ENCODE measurements at places on chromosomes 7 and 10.

DNA sequence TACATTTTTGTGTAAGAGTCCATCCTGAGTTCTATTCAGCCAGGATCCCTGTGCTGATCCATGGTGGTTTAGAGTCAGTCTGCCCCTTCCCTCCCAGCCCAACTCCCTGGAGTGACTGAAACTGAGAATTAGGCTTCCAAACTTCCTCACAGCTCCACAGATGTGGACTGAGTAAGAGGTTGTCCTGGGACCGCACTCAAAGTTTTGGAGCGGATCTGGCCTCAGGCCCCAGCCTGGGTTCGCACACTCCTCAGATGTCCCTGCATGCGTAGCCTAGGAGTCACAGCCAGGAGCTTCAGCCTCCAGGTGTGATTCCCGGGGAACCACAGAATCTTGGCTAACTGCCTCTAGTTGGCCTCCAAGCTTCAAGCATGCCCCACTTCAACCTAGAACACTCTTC is 218.1 kb downstream of the C7orf25 start:
- no peaks in the 10 kb centered on the region for H3K27me3 ChIP-seq
- H3K36me3 ChIP-seq, result no peaks in the 10 kb centered on the region
- no peak for DNase-seq
- no peak overlapping the region for H3K27ac ChIP-seq
- no peaks in the 10 kb centered on the region for H3K4me1 ChIP-seq

DNA sequence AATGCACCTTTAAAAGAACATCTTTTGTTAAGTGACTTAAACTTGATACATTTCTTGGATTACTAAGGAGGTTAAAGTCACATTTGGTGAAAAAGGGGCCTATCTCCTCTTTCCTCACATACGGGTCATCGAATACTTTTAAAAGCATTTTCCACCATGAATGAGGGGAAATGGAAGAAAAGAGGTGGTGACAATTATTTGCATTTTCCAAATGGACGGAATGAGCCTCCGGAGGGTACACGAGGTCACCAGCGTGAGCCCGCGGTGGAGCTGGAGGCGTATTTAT is 1.0 kb upstream of the BMPR1A start:
- H3K4me1 ChIP-seq, result peaks cover 17% of the 10 kb centered on the region
- peak overlapping the region; percentile 82 for H3K27ac ChIP-seq
- no peaks in the 10 kb centered on the region for H3K36me3 ChIP-seq

- H3K27me3 ChIP-seq, result no peaks in the 10 kb centered on the region
- H3K36me3 ChIP-seq, result peaks cover 20% of the 10 kb centered on the region
- no peaks in the 10 kb centered on the region for H3K4me1 ChIP-seq
- no peak overlapping the region for H3K27ac ChIP-seq
- DNase-seq, result no peak
- H3K4me3 ChIP-seq, result no peak overlapping the region
Observed at GRCh38 chr7:24843821-24844434, 86.7 kb upstream of the GSDME start.

- H3K36me3 ChIP-seq, result no peaks in the 10 kb centered on the region
- peaks cover 66% of the 10 kb centered on the region for H3K4me1 ChIP-seq
- H3K27me3 ChIP-seq, result peaks cover 2% of the 10 kb centered on the region
- peak; percentile 71 for DNase-seq
Observed at GRCh38 chr10:110414548-110415309, 83.0 kb upstream of the DUSP5 start.

- peaks cover 13% of the 10 kb centered on the region for H3K27me3 ChIP-seq
- no peak overlapping the region for H3K27ac ChIP-seq
- H3K4me3 ChIP-seq, result no peak overlapping the region
- no peaks in the 10 kb centered on the region for H3K36me3 ChIP-seq
- DNase-seq, result no peak
Observed at GRCh38 chr7:90313907-90314306, 7.2 kb downstream of the FAM237B start.

- no peak for DNase-seq
- H3K4me1 ChIP-seq, result peaks cover 4% of the 10 kb centered on the region
- no peaks in the 10 kb centered on the region for H3K36me3 ChIP-seq
- peaks cover 40% of the 10 kb centered on the region for H3K27me3 ChIP-seq
- no peak overlapping the region for H3K27ac ChIP-seq
Observed at GRCh38 chr7:22548313-22548712, 48.3 kb upstream of the STEAP1B start.

DNA sequence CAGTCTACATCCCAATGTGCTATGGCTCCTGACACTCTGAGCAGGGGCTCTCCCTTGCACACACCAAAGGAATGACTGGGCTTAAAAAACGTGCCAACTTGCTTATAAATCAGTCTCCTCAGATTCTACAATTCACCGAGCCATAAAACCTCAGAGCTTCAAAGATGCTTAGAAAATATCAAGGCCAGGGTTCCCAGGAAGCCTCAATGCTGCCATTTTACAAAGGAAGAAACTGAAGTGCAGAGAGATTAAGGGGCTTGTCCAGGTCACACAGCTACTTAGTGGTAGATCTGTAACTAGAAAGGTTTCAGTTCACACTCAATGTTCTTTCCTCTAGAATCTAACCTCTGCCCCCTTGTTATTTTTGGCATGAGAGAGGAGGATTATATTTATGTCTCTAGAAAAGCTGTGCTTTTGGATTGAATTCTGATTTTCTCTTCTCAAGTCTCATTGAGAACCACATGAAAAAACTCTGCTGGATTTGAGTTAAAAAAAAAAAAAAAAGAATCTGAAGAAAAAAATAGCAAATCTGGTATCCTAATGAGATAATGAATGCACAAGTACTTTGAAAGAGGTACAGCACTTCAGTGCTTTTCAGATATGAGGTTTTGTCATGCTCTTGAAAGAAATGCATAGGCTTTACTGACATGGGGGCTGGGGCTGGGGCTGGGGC is 22.3 kb upstream of the TSPAN33 start:
- no peak for DNase-seq
- H3K27me3 ChIP-seq, result no peaks in the 10 kb centered on the region
- H3K4me1 ChIP-seq, result peaks cover 6% of the 10 kb centered on the region
- H3K36me3 ChIP-seq, result no peaks in the 10 kb centered on the region
- H3K4me3 ChIP-seq, result no peak overlapping the region
- H3K27ac ChIP-seq, result no peak overlapping the region

GRCh38 chr10:18501198-18501597 is 150.2 kb downstream of the NSUN6 start:
- no peaks in the 10 kb centered on the region for H3K36me3 ChIP-seq
- H3K27me3 ChIP-seq, result peaks cover 7% of the 10 kb centered on the region
- no peak overlapping the region for H3K4me3 ChIP-seq
- DNase-seq, result no peak
- no peaks in the 10 kb centered on the region for H3K4me1 ChIP-seq

- no peaks in the 10 kb centered on the region for H3K27me3 ChIP-seq
- H3K36me3 ChIP-seq, result no peaks in the 10 kb centered on the region
- H3K27ac ChIP-seq, result no peak overlapping the region
- H3K4me1 ChIP-seq, result no peaks in the 10 kb centered on the region
- no peak for DNase-seq
Observed at GRCh38 chr10:78560341-78560688, 508.5 kb upstream of the ZMIZ1 start.

GRCh38 chr7:122632238-122632637 is 66.7 kb downstream of the RNF133 start:
- H3K4me1 ChIP-seq, result no peaks in the 10 kb centered on the region
- H3K36me3 ChIP-seq, result no peaks in the 10 kb centered on the region
- no peaks in the 10 kb centered on the region for H3K27me3 ChIP-seq
- DNase-seq, result no peak
- no peak overlapping the region for H3K27ac ChIP-seq
- no peak overlapping the region for H3K4me3 ChIP-seq

GRCh38 chr7:103048833-103049232 is 25.8 kb downstream of the FBXL13 start:
- no peak overlapping the region for H3K4me3 ChIP-seq
- no peak overlapping the region for H3K27ac ChIP-seq
- H3K4me1 ChIP-seq, result no peaks in the 10 kb centered on the region
- H3K27me3 ChIP-seq, result no peaks in the 10 kb centered on the region
- DNase-seq, result no peak

- H3K4me3 ChIP-seq, result no peak overlapping the region
- no peaks in the 10 kb centered on the region for H3K27me3 ChIP-seq
- H3K4me1 ChIP-seq, result peaks cover 22% of the 10 kb centered on the region
- no peak overlapping the region for H3K27ac ChIP-seq
- H3K36me3 ChIP-seq, result peaks cover 2% of the 10 kb centered on the region
Observed at GRCh38 chr10:7915923-7916536, 97.7 kb downstream of the TAF3 start.

DNA sequence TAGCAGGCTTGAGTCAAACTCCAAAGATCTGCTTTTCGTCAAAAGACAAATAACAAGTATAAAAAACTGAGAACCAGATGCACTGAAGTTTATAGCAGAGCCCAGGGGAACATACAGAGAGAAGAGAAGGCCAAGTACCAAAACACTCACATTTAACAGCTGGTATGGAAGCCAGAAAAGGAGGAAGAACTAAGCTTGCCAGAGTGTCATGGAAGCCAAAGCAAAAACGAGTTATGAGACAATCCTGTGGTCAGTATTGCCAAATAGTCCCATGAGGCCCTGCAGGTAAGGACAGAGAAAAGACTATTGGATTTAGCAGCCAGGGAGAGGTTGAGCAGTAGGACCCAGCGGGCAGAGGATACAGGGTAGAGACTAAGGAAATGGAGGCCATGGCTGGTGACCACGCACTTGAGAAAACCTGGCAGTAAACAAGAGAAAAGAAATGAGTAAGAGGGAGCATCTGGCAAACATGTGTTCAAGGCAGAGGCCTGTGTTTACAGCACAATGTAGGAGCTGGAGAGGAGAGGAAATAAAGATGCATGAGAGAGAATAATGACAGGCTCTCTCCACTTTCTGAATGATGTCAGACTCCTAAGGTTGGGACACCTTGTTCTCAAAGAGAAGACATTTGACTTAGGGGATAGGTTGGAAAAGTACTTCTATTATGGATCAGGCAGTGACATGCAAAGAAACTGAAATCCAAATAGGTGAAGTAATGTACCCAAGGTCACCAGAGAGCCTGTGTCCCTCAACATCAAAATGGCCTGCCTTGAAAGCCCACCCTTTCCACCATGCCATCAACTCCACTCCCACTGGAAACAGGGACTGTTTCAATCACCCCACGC is 9.1 kb downstream of the CREB3L2 start:
- H3K27me3 ChIP-seq, result no peaks in the 10 kb centered on the region
- no peak overlapping the region for H3K27ac ChIP-seq
- no peak overlapping the region for H3K4me3 ChIP-seq
- DNase-seq, result no peak
- no peaks in the 10 kb centered on the region for H3K36me3 ChIP-seq
- H3K4me1 ChIP-seq, result peaks cover 23% of the 10 kb centered on the region

DNA sequence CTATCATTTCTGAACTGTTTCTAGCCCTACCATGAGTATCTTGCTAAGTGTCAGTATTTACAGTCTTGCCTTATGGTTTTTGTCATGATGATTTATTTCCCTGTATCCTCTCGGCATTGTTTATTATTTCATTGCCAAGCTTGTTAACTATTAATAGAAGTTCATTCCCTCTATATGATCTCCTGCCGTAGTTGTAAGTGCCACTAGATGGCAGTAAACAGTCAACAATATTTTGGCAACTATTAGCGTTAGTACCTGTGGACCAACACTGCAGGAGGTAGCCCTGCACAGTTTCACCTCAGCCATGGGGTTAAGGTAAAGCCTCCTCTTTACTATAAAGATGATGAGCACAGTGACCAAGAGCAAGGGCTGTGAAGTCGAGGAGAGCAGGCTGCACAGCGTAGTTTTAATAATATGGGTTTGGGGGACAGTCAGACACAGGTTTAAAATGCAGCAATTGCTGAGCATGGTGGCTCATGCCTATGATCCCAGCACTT is 26.1 kb upstream of the CCNJ start:
- H3K4me1 ChIP-seq, result peaks cover 7% of the 10 kb centered on the region
- no peak overlapping the region for H3K4me3 ChIP-seq
- H3K27ac ChIP-seq, result peak overlapping the region; percentile 8
- no peak for DNase-seq
- peaks cover 4% of the 10 kb centered on the region for H3K27me3 ChIP-seq
- peaks cover 2% of the 10 kb centered on the region for H3K36me3 ChIP-seq

GRCh38 chr10:72009051-72009424 is 44.8 kb downstream of the CHST3 start:
- H3K4me3 ChIP-seq, result no peak overlapping the region
- H3K4me1 ChIP-seq, result no peaks in the 10 kb centered on the region
- H3K36me3 ChIP-seq, result no peaks in the 10 kb centered on the region
- H3K27me3 ChIP-seq, result no peaks in the 10 kb centered on the region
- no peak overlapping the region for H3K27ac ChIP-seq

- no peak overlapping the region for H3K4me3 ChIP-seq
- H3K27me3 ChIP-seq, result no peaks in the 10 kb centered on the region
- peaks cover 39% of the 10 kb centered on the region for H3K4me1 ChIP-seq
Observed at GRCh38 chr7:5636914-5637313, 144.5 kb downstream of the RNF216 start.

DNA sequence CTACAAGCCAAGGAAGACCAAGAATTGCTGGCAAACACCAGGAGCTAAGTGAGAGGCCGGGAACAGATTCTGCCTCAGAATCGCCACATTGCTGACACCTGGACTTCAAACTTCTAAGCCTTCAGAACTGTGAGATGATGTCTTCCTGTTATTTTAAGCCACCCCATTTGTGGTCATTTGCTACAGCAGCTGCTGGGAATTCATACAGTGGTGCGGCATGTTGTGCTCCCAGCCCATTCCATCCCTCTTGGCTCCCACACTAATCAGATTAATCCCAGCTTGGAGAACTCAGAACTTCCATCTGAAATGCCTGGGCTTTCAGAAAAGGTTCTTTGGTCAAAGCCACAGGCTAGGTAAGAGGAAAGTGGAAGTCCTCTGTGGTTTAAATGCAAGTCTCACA is 24.9 kb downstream of the TCAF1 start:
- no peak for DNase-seq
- H3K4me1 ChIP-seq, result peaks cover 5% of the 10 kb centered on the region
- H3K27ac ChIP-seq, result no peak overlapping the region
- peaks cover 17% of the 10 kb centered on the region for H3K36me3 ChIP-seq
- no peak overlapping the region for H3K4me3 ChIP-seq

All from naive thymus-derived CD8-positive, alpha-beta T cell (primary cell).